ENCODE measurements at places on chromosomes 1 and 21.

DNA sequence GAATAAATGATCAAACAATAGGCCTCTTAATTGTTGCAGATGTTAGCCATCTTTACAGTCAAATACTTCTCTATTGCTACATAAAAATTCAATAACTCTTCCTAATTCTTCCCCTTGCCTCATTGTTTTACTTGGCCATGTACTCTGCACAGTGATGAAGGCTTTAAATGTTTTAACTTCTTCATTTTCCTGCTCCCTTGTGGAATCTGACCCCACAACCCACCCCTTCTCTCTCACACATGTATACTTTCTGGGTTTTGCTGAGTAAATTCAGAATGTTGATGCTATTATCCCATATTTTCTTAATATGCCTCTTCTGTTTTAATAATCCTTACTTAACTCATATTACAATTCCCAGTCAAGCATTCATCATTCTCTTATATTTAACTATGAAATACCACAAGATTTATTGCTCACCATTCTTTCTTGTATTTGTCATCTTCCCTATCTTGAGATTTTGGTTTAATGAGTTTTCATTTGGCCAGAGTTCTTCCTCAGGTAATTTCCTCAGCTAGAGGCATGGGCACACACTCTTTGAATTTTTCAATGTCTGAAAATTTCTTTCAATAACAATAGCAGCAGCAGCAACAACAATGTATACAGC is 327.8 kb upstream of the USP24 start:
- DNase-seq: no peak

DNA sequence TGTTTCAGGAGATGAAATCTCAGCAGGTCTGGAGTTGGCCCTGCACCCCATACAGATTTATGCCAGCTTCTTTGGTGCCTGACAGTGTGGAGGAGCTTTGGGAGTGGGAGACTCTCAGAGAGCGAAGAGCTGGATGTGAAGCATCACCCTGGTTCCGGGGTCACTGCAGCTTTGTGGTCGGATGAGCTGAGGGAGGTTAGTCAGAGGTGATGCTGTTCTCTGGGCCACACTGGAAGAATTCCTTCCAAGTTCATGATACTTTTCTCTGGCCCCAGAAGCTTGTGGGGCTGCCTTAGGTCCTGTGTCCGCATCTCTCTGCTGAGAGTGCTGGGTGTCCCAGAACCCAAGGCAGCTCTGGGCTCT is 467.8 kb downstream of the CAMTA1 start:
- no peak for DNase-seq

DNA sequence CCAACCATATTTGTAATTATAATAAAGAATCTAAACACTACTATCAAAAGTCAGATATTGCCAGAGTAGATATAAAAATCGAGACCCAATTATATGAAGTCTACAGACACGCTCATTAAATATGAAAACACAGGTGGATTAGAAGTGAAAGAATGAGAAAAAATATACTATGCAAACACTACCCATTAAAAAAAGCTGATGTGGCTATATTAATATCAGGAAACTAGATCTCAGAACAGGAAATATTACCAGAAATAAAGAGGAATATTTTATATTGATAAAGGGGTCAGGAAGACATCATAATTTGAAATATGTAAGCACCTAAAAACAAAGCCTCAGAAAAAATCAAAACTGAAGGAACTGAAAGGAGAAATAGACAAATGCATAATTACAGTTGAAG is 88.3 kb downstream of the URB2 start:
- no peak for DNase-seq

- no peak for DNase-seq
Observed at GRCh38 chr1:22362626-22363402, 88.8 kb upstream of the ZBTB40 start.

DNA sequence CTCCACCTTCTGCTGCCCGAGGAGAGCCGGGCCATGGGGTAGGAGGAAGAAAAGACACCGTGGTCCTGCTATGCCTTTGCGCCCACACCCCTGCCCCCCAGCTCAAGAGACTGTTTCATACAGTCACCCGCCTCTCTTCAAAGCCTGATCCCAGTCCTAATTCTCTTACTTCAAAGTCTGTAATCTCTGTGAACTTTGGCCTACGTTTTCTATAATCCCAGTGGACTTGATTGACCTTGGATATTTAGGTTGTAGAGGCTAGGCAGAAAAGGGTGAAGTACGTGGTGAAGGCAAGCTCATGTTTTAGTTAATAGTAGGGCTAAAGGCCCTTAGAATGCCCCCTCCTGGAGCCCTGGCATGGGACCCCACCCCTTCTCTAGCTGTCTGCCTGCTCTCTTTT is 28.4 kb downstream of the VPS13D start:
- DNase-seq: no peak

DNA sequence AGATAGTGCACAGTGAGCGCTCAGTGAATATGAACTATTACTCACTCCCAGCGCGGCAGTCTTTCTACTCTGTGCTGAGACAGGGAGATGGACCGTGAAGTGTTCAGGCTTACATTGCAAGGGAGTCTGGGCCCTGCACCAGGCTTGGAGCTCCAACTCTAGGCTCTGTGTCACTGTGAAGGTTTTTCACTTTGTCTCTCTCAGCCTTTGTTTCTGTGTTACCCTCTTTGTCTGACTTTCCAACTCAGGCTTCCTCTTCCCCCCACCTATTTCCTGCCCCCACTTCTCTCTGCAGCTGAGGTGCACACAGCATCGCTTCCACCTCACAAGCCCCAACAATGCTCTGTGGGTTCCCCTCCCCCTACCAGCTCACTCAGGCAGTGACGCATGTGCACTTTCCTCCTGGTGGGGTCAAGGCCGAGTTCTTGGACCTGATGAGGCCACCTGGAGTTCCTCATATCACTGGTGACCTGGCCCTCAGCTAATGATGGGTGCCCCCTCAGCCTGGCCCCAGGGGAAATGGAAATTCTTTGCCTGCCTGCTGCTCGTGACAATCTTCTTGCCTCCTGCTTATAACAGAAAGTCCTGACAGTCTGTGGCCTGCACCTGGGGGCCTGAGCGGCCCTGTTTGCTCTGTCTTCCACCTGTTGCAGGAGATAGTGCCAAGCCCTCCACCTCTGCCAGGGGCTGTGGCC is 1.1 kb upstream of the LCK start:
- DNase-seq: peak; percentile 71

GRCh38 chr1:232334246-232334645 is 295.7 kb downstream of the SIPA1L2 start:
- DNase-seq: no peak

DNA sequence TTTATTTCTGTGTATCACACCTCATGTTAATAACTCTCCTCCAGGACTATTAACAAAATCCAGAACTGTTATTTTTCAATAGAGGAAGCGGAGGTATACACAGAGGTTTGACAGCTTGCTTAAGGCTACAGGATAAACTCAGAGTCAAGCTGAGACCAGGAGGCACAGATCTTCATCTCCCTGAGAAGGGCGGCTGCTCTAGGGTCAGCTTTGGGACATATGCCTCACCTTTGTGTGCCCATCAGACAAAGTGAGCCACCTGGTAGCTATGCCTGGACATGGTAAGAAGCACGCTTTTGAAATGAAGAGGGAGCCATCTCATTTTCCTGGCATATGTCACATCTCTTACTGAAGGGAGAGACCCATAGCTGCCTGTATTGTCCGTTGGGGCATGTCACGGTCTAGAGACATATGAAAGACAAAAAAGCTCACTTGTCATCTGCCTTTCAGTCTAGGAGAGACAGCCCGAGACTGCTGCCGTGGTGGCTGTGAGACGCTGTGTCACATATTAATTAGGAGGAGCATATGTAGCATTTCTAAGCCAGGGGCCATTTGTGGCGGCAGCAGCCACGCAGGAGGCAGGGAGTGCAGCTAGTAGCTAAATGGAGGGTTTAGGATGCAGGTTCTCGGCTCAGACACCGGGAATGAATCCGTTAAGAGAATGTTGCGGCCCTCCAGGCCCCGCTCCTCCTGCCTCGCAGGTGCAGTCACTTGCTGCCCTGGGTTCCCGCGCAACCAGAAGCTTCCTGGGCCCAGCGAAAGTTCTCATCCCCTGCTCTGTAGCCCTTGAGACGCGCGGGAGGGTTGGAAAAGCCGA is 161.3 kb upstream of the C1orf21 start:
- no peak for DNase-seq

- DNase-seq: no peak
Observed at GRCh38 chr1:118948846-118949245, 39.3 kb downstream of the TBX15 start.

DNA sequence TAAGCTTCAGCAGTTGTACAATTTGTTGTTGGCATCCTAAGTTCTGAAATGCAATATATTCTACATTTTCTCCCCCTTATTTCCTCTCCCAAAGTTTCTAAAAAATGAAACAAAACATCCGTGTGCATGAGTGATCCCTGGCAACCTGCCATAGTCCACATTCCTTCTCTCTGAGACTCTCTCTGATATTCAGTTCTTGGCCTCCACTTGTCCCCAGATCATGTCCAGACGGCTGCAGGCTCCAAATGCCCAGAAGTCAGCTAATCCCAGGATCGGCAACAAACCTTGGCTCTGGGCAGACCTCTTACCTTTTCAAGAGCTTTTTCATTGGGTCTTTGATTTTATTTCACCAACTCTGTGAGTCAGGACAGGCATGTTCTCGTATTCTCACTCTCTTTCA is 187.8 kb downstream of the ETS2 start:
- no peak for DNase-seq

DNA sequence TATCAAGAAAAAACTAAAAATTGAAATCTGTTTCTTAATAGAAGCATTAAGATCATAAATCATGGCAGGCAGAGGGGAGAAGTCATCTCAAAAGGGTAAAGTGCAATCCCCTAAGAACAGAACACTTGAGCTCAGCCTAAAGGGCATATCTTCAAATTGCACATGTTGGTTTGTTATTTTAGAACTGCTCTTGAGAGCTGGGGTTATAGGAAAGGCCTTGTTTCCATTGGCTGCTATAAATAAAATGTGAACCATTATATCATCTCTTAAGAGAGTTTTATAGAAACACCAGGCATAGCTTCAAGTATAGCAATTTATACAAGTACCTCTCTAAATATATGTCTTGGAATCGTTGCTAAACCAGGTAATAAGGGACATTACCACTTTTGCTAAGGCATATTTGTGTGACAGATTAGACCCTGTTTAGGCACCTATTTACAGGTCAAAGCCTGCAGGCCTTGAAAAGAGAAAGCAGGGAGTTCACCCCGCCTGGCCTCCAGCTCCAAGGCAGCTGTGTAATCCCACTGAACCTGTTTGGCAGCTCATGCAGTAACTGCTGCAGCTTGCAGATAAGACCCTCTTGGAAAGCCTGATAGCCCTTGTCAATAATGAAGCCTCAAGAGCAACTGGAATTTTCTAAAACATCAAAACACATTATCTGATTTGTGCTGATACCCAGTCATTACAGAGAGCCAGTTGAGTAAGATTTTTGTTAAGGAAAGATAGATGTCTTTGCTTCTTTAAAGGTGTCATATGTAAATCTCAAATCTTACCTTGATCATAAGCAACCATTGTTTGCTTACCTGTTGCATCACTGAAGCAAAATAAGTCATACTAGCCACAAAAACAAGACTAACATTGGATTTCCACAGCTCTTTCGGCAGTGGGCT is 24.2 kb upstream of the SYDE2 start:
- no peak for DNase-seq
